Cerebellar nuclear complex (tissue), 1 donor: ENCODE measurements at places on chromosomes 12 and 14.

DNA sequence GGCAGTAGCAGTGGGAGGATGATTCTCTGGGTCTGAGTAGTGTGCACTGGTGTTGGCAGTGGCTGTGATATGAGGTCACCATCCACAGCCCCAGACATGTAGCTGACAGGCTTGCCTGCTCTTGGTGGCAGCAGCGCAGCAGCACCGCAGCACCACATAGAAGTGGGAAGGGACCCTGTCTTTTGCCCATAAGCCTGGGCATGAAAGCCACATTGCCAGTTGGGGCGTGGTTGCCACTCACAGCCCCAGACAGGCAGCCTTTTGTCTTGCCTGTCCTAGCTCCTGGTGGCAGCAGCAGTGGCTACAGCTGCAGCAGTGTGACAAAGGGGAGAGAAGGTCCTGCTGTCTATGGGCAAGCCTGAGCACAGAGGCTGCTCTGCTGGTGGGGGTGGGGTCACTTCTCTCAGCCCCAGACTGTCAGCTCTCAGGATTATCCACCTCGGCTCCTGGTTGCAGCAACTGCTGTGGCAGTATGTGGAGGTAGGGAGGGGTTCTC lies 71.5 kb downstream of the BRMS1L start:
- no peak for DNase-seq

- no peak for DNase-seq
Measured at GRCh38 chr12:3869865-3870264, 3.3 kb downstream of the PARP11 start.

DNA sequence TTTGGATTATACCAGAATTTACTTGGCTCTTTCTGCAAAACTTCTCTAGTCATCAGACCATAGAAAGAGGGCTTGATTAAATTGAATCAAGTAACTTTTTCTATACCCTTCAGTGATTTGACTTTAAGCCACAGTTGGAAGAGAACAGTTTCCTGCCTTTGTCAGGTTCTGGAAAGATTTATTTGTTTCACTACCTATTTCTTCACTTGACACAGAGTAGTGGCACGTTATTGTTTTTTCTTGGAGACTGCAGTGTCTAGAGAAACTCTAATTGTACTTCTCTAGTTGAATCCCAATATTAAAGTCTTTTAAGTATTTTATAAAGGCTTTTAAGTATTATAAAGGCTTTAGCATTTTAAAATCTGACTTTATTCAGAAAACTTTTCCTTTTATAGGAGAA lies 138.1 kb downstream of the TMEM117 start:
- no peak for DNase-seq

DNA sequence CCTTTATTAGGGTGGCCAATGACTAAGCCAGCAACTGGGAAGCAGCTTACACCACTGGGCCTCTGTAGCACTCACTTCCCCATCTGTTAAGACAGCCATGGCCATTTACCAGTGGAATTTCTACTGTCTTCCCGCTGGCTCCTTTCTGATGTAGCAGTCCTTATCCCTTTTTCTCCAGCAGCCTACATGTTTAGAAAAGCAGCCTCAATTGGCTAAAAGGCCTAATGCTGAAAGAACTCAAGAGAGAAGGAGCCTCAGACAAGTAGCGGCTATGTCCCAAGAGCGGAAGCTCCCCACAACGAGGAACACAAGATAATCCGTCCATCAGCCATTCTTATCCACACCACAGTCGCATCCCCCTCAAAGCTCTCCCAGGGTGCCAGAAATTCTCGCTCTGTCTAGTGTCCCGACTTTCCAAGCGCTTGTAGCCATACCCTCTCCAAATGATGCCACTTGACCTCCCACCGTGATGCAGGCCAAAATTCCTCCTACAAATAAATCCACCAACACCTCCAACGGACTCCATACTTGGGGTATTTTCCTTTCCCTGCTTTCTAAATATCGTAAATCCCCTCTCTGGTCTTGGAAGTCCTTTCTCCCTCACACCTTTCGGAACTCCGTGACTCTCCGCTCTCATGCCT lies 624 bp downstream of the M6PR start:
- no peak for DNase-seq

- DNase-seq: no peak
Measured at GRCh38 chr12:110865521-110865920, 18.7 kb downstream of the CCDC63 start.

DNA sequence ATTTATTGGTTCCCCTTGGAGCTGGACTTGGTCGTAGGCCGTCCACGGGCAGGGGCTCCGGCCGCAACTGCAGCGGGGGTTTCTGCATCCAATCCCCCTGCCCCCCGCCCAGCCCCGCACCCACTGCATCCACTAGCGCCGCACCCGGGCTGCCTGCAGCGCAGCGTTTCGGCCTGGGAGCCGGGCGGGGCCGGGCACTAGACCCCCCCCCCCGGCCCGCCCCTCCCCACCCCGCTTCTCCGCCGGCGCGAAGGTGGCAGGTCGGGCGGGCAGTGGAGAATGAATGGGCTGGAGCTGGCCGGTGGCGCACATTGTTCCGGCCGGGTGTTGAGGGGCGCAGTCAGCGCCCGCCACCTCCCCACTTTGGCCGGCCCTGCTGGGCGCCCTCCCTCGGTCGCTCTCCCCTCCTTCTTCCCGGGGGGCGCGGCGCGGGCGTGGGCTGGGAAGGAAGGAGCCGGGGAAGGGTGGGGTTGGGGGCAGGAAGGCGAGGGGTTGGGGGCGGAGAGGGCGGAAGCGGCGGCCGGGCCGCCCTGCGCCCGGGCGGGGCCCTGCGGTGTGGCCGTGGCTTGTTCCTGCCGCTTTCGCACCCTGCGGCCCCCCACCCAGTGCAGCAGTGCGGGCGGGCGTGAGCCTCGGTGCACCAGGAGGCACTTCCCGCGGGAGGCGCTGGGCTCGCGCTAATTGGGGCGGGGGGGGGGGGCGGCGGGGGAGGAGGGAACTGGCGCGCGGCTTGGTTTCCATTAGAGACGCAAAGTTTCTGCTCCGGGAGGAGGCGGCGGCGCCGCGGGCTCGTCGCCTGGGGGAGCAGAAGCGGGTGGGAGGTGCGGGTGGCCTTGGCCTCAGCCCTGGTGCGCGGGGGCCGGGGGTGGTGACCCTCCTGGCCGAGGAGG lies 841 bp downstream of the CALM1 start:
- no peak for DNase-seq
